NCI-H2029 (cell line): ENCODE measurements at places on chromosomes 6 and 20.

DNA sequence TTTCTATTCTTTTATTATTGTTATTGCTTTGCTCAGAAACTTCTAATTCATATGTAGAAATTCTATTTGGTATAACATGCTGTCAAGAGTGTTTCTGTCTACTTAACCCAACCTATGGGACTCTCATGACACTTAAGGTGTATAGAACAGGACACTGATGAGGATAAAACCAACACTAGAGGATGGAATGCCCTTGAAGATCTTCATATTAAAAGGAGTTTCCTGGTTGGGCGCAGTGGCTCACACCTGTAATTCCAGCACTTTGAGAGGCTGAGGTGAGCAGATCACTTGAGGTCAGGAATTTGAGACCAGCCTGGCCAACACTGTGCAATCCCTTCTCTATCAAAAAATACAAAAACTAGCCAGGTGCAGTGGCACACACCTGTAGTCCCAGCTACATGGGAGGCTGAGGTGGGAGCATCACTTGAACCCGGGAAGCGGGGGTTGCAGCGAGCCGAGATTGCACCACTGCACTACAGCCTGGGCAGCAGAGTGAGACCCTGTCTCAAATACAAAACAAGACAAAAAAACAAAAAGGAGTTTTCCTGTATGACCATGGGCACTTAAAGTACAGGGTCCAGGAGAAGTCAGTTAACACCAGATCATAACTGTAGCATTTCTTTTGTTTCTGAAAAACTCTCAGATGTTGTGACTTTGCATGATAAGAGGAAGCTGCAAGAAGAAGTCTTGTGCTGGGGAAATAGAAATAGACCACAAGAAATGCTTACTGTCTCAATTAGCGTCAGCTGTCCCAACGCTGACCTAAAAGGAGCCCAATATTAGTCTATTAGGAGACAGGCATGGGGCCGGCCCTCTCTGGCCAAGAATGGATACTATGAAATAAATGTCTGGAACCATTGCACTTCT is 38.9 kb upstream of the CD2AP start:
- no peak for DNase-seq

- DNase-seq: no peak
These were observed 114.7 kb upstream of the ZNF217 start for GRCh38 chr20:53708129-53708968.

DNA sequence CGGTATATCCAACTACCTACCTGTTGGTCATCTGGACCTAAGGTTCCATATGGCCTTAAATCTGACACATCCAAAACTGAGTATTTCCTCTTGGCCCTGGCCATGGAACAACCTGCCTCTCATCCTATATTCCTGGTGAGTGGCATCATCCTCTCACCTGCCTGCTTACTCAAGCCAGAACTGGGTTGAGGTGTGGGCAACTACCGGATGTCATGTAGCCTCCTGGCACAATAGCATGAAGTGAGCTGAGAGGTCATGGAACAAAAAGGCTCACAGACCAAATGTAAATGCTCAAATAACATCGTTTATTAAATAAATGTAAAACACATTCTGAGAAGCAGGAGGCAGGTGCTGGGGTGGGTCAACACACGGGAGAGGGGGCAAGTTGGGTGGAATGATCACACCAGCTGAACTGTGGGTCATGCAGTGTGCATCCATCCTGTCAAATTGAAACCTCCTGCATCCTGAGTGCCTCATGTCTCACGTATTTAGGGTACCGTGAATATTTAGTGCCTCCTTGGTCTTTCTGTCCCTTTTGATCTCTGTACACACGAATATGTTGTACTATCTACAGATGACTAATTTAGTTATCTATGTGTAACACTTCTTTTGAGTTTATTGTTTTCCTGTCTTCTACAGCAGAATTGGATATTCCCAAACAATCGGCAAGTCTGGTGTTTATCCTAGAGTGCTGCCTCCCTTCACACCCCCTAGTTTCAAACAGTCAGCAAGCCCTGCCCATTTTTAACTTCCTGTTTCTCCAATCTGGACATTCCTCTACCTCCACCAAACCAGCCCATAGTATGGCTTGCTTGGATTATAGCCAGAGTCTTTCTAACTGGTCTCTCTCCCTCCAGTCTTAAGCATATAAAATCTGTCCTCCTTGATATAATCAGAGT is 7.9 kb upstream of the POU5F1 start:
- DNase-seq: peak; percentile 65

DNA sequence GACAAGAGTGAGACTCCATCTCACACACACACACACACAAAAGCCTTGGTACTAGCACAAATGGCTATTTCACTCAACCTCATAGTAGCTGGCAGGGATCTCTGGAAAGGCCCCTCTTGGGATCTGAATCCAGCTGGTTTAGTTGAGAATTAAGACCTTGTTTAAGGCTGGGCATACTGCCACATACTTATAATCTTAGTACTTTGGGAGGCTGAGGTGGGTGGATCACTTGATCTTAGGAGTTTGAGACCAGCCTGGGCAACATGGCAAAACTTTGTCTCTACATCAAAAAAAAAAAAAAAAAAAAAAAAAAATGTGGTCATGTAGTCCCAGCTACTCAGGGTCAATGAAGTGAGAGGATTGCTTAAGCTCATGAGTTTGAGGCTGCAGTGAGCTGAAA is 628.3 kb downstream of the MMUT start:
- DNase-seq: no peak

GRCh38 chr6:5205877-5206850 is 54.6 kb downstream of the LYRM4 start:
- DNase-seq: peak; percentile 69

GRCh38 chr20:896501-897025 is 19.6 kb downstream of the ANGPT4 start:
- no peak for DNase-seq

DNA sequence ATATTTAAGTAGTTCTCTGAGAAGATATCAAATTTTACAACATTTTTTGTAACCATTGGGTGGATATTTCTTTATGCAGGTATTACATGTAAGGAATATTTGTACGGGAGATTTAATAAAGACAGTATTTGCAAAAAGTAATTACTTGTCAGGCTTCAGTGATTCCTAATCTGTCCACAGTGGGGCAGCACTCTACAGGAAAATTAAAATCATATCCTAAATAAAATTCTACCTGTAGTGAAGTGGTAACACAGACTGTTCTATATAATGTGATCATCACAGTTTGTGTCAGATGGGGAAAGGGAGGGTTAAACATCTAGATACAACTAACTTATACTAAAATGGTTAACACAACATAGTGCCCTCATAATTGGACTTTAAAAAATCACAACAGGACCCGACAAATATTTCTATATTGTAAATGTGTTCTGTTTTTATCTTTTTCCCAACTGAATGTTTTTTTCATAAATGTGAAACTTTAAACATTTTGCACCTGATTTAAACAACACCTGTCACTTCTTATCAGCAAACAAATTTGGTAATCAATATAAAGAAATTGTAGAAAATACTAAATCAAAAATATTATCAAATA is 145.6 kb upstream of the MANEA start:
- DNase-seq: peak; percentile 4

- peak; percentile 81 for DNase-seq
These were observed 68.7 kb upstream of the MYL9 start for GRCh38 chr20:36472637-36473090.

DNA sequence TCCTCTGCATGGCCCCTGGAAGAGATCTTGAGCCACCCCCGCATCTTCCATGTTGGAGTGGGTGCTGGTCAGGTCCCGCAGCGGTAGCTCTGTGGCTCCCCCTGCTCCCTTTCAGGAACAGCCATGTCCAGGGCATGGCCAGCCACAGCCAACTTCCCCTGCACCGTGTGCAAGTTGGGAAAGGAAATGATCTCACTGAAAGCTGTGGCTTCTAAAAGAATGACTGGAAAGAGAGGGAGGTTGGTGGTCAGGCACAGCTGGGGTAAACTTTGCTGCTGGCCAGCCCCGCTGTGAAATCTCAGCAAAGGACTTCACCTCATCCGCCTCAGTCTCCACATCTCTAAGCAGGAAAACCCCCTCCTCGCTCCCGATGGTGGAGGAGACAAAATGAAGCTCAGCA is 153.6 kb upstream of the CST7 start:
- no peak for DNase-seq

DNA sequence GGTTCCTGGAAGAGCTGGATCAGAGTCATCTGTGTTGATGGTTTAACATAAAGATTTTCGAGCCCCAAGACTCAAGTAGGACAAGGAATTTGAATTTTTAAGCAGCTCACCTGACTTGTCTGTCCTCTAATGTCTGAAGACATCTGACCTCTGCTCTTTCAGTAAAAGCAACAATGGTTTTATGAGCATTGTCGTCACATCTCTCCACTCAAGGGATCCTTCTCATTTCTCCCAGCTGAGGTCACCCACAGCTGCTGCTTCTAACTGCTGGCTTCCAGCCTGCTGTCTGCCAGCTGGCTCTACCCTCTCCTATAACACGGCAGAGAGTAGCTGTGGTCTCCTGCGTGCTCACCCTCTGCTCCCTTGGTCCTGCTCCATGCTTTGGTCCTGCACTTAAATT is 24.7 kb upstream of the HDAC2 start:
- DNase-seq: peak; percentile 98

DNA sequence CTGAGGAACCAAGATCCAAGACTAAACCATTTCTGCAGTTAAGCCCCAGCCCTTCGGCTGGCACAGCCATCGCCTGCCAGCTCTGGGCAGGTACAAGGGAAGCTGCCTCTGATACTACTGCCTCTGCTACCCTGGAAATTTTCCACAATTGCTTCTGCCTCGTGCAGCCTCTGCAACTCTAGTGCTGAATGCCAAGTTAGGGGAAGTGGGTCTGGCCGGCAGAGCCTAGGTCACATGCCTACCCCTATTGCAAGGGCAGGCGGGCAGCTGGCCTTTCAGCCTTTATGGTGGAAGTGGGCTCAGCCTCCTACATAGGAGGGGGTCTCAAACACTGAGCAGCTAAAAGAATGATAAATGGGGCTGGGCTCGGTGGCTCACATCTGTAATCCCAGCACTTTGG is 44.5 kb upstream of the TULP1 start:
- no peak for DNase-seq

- no peak for DNase-seq
These were observed 197.9 kb upstream of the FOXQ1 start for GRCh38 chr6:1113916-1114540.

GRCh38 chr6:32941214-32941768 is 463 bp upstream of the HLA-DMB start:
- no peak for DNase-seq

- DNase-seq: no peak
These were observed 213.9 kb upstream of the ECI2 start for GRCh38 chr6:4349323-4349722.

GRCh38 chr6:64520050-64520449 is 884.4 kb downstream of the PHF3 start:
- DNase-seq: no peak

GRCh38 chr6:125746731-125747588 is 2.5 kb upstream of the HEY2 start:
- DNase-seq: peak; percentile 99

- no peak for DNase-seq
These were observed 704.3 kb downstream of the EPM2A start for GRCh38 chr6:145031001-145031400.

GRCh38 chr20:34579191-34579978 is 20.9 kb downstream of the MAP1LC3A start:
- peak; percentile 22 for DNase-seq

GRCh38 chr20:13458860-13459451 is 179.8 kb downstream of the TASP1 start:
- DNase-seq: peak; percentile 1

GRCh38 chr6:112343390-112343789 is 3.7 kb upstream of the RFPL4B start:
- no peak for DNase-seq

DNA sequence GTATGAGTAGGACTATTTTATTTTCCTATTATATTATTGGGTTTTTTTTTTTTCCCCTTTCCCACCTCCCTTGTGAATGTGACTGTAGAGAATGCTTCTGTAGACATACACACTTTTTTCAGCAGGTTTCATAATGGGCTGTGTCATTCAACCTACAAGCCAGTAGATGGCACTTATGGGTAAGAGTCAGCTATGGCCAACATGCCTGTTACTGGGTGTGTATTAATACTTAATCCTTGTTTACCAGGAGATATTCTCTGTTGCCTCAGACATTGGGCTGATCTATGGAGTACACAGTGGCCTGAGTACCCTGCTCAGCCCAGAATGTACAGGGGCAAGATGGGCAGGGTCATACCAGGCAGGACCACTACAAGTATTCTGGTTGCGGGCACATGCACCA is 382.5 kb downstream of the EPHA7 start:
- DNase-seq: peak; percentile 10

DNA sequence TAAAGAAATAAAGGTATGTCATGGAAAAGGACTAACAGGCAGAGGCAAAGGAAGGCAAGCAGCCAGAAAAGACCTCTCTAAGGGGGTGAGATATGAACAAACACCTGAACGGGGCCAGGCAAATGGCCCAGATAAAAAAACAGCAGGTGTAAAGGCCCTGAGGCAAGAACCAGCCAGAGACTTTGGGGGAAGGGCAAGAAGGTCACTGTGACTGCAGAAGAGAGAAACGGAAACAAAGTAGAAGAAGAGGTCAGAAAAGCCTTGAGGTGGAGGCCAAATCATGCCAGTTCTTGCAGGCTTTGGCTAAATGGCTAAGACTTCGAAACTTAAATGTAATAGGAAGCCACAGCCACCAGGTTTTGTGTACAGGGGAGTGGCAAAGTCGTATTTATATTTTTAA is 30.8 kb downstream of the KIF16B start:
- DNase-seq: no peak

DNA sequence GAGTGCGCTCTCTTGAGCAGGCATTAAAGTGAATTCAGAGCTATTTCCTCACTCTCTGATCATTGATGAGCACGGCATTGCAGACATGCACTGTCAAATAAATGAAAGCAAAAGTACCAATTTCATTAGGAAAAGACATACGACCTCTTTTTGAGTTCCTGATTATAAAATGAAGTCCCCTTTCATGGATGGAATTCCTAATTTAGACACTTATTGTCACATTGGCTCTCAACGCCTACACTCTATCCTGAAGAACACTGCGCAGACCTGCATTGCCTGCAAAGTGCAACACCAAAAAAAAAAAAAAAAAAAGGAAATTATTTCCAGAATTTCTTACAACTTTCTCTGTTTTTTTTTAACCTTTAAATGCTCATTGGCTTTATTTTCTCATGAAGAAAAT is 1.6 kb downstream of the ADGRB3 start:
- no peak for DNase-seq

DNA sequence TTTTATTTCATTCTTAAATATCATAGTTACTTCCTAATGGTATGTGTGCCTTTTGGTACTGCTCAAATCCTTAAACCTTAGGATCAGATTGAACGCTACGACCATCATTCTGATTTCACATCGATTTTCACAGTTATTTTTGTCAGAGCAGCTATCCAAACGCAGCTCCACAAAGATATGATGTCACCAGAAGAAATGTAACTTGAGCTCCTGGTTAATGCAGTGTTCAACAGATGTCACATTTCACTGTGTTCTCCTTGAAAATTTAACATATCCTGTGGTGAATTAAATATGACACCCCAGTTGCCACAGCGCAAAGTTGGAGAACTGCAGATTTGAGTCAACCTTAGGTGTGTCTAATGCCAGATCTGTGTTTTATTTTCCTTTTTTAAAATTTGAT is 81.4 kb downstream of the CTNNBL1 start:
- no peak for DNase-seq

GRCh38 chr6:23532227-23532626 is 593.8 kb upstream of the NRSN1 start:
- DNase-seq: no peak

- no peak for DNase-seq
These were observed 135.5 kb upstream of the NUP153 start for GRCh38 chr6:17842014-17842776.
